Immature natural killer cell (primary cell): ENCODE measurements at places on chromosomes 12 and 14. TPM values are rescaled to one million over a fixed set of nuclear protein-coding genes. Genes with fewer than 3 reads are reported as not detected.

OTOGL gene
- not detected for polyA plus RNA-seq

MYO1H gene
- not detected for polyA plus RNA-seq

- no peak overlapping the region for H3K27ac ChIP-seq
- peaks cover 1% of the 10 kb centered on the region for H3K27me3 ChIP-seq
- H3K4me3 ChIP-seq = no peak overlapping the region
Measured at GRCh38 chr12:94170690-94171594, 22.6 kb downstream of the PLXNC1 start.

GRCh38 chr14:104436741-104437701, 142.5 kb upstream of the C14orf180 start:
- DNase-seq = no peak
- no peaks in the 10 kb centered on the region for H3K4me1 ChIP-seq
- no peak overlapping the region for H3K4me3 ChIP-seq

DNA sequence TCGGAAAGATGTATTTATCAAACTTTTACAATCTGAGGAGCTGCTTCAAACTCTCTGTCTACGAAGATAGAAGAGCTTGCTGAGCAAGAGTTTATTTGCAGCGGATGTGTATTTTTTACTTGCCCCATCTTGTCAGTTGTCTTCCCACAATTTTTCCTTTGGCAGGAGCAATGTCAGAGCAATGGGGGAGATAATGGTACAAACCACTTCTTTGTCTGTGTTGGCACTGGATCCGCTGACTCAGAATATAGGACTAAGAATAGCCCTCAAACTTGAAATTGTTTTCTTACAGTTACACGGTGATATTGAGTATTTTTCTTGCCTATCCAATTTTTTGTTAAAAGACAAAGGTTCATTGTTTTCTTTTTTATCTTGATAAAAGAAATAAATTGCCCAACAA, 27.6 kb downstream of the HELB start:
- no peak for DNase-seq
- H3K27ac ChIP-seq = no peak overlapping the region
- H3K4me1 ChIP-seq = peaks cover 11% of the 10 kb centered on the region
- H3K27me3 ChIP-seq = no peaks in the 10 kb centered on the region

DNA sequence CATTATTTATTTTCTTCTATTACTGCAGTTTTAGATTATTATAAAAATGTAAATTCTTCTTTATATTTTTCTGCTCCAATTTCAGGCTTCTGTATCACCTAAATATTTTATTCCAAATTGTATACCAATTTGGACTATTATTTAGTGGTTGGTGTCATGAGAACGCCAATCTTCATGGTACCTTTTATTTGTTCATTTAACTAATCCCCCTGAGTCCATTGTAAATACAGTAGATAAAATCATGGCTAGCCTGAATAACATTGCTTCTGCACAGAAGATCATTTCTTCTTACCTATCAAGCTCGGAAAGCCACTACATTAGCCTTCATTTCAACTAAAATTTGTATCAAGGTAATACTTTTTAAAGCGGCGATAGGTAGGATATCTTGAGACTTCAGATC, at the start of gene OR6C75:
Gene OR6C75, plus strand, starts transcription at position 301 of the 400 bp plus-strand sequence. CDS start 2,136 bp downstream, outside the sequence.
- no peak within 1 kb of the TSS for H3K4me3 ChIP-seq
- no peaks in the 10 kb centered on the region for H3K36me3 ChIP-seq
- H3K27me3 ChIP-seq = peaks cover 14% of the 10 kb centered on the region
- H3K27ac ChIP-seq = no peak within 1 kb of the TSS
- no peak for DNase-seq

ACACB gene
- polyA plus RNA-seq = not detected

SERPINA9 gene
- not detected for polyA plus RNA-seq

DNA sequence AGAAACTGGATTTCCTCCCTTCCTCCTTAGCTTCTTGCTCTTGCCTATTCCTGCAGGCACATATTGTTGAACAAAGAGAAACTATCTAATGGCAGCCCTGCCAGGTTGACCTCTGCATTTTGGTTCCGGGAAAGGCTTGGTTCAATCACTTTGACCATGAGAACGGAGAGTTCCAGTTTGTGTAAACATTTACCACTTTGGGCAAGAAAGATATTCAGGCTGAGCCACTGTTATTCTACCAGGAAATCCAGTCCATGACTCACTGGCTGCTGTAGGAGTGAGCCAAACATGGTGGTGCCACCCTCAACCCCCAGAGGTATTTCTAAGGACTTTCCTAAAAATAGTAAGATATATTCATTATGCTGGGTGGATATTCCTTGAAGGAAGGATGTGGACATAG, 242.2 kb upstream of the OR4E1 start:
- no peak for DNase-seq
- H3K4me1 ChIP-seq = peaks cover 41% of the 10 kb centered on the region
- no peaks in the 10 kb centered on the region for H3K36me3 ChIP-seq
- no peak overlapping the region for H3K27ac ChIP-seq
- H3K27me3 ChIP-seq = no peaks in the 10 kb centered on the region

TAS2R46 gene
- not detected for polyA plus RNA-seq

TTC9 gene
- polyA plus RNA-seq = 1.3 TPM

DNA sequence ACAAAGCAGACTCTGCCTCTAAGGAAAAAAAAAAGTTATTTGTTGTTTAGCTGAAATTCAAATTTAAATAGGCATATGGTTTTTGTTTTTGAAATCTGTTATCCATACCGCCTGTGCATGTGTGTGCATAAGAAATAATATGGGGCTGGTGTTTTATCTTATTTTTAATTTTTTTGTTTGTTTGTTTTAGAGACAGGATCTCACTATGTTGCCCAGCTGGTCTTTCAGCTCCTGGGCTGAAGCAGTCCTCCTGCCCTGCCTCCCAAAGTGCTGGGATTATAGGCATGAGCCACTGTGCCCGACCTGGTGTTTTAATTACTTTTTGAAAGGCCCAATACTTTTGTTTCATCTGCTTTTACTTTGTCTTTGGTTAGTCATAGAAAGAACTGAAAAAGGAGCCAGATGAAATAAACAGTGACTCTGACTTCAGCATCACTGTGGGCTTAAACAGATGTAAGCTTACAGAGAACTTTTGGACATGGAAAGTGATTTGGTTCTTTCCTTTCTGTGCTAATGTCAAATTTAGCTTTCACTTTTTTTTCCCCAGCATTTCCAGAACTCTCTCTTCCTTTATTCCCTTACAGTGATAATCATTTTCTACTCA, 37.2 kb downstream of the SUPT16H start:
- DNase-seq = no peak
- H3K27me3 ChIP-seq = peaks cover 2% of the 10 kb centered on the region
- H3K4me1 ChIP-seq = peaks cover 5% of the 10 kb centered on the region
- no peaks in the 10 kb centered on the region for H3K36me3 ChIP-seq

PRIMA1 gene
- not detected for polyA plus RNA-seq

DNA sequence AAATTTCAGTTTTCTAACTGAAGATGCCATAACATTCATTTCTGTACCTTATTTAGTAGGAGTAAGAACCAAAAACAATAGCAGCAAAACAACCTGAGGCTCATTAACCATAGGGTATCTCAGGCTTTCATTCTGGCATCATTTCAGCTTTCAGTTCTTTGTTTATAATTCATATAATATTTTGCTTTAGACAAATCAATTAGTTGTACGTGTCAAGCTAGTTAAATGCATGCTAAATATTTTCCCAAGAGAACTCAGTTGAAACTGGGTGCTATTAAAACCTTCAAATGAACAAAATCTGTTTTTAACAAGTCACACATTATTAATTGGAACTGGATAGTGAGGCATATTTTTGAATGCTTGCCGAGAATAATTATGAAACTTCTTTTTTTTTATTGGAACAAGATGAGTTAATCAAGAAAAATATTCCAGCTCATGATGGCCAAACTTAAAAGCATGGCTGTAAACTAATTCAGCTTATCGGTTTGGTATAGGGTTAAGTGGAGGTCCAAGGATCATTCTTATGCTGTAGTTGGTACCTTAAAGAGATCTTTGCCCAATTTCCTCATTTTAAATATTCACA, 442.7 kb downstream of the BTG1 start:
- H3K27ac ChIP-seq = no peak overlapping the region
- DNase-seq = no peak
- no peaks in the 10 kb centered on the region for H3K4me1 ChIP-seq
- peaks cover 6% of the 10 kb centered on the region for H3K36me3 ChIP-seq
- no peaks in the 10 kb centered on the region for H3K27me3 ChIP-seq

GRCh38 chr14:105091517-105092170, 26.4 kb upstream of the GPR132 start:
- H3K27me3 ChIP-seq = peaks cover 2% of the 10 kb centered on the region
- H3K4me1 ChIP-seq = peaks cover 19% of the 10 kb centered on the region
- peak overlapping the region; percentile 77 for H3K27ac ChIP-seq
- DNase-seq = no peak
- H3K4me3 ChIP-seq = no peak overlapping the region

NFE2 gene
- polyA plus RNA-seq = 2.0 TPM

GRCh38 chr14:91315844-91316267, 71.4 kb upstream of the GPR68 start:
- H3K4me1 ChIP-seq = peaks cover 67% of the 10 kb centered on the region
- H3K4me3 ChIP-seq = peak overlapping the region; percentile 66
- peaks cover 9% of the 10 kb centered on the region for H3K27me3 ChIP-seq
- peak; percentile 91 for DNase-seq
- H3K27ac ChIP-seq = peak overlapping the region; percentile 98
- peaks cover 66% of the 10 kb centered on the region for H3K36me3 ChIP-seq

DNA sequence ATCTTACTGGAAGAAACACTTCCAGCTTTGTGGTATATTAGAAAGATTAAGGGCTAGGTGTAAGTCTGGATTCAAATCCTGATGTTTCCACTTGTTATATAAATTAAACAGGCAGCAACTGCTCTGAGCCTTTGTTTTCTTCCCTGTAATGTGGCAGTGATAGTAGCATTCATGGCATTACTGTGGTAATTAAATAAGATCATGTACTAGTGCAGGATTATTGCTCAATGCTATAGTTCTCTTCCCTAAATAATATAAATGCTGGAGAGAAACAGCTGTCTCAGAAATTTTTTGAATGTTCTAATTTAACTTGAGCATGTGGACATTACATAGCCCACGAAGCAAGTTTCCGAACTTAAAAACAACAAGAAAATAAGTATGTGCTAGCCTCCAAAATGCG, 5.4 kb downstream of the TMEM117 start:
- H3K4me3 ChIP-seq = no peak overlapping the region
- H3K27ac ChIP-seq = no peak overlapping the region
- H3K4me1 ChIP-seq = peaks cover 10% of the 10 kb centered on the region
- H3K36me3 ChIP-seq = peaks cover 6% of the 10 kb centered on the region
- DNase-seq = no peak
